ENCODE measurements at places on chromosomes 2 and 18.

DNA sequence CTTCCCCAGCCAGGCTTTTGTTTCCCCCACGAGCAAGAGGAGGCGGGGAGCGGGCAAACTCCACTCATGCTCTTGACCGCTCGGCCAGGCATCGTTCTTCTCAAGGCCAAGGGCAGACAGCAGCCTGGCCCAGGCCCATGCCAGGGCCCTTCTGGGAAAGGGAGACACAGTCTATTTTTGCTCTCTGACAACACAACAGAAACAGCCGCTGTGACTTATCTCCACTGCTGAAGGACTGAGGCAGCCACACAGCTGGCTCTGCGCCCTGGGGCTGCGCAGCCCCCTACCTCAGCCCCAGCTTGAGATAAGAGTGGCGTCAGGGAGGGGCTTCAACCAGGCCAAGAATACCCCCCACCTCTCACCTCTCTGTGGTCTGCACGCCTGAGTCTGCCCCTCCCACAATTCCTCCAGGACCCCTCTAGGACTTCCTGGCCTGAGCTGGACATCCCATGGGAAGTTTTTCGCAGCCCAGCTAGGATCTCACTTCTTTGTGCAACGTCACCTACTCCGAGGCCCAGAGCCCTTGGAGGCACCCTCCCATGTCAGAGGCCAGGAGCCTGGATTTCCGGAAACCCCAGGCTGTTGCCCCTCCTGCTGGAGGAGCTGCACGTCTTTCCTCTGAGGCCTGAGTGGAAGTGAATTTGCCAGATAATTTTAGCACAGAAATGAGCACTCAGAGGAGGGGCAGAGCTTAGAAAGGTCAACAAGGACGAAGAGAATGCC lies 118.9 kb upstream of the OTOS start:
- DNase-seq: no peak

DNA sequence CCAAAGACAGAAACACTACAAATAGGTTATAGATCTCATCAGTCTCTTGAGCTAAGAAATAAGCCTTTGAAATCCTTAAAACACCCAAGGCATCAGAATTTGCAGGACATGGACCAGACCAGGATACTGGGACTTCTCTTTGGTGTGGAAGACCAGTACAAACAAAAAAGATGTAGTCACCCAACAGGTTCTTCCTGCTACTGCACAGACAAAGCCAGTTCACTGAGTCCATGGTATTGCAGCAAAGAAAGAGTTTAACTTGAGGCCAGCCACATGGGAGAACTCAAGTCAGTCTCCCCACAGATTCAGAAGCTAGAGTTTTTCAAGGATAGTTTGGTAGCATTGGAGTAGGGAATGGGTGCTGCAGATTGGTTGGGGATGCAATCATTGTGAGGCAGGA lies 169.6 kb upstream of the NDUFV2 start:
- DNase-seq: no peak

DNA sequence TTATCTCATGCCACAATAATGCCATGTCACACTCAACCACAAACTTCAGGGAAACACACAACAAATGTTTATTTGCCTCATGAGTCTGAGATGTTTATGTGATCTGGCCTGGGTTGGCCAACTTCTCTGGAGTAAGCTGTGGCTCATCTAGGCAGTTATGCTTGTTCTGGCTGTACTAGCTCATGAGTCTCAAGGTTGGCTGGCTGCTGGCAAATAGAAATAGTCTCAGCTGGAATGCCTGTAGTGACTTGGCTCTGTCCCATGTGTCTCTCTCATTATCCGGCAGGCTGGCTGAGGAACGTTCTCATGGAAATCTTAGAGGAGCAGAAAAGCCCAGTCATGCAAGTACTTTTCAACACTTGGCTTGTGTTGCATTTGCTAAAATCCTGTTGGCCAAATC lies 234.9 kb upstream of the CDH2 start:
- DNase-seq: peak; percentile 4

- no peak for DNase-seq
These were observed 12.9 kb downstream of the TTL start for GRCh38 chr2:112494828-112495227.

GRCh38 chr18:36675542-36675941 lies 153.3 kb downstream of the TPGS2 start:
- DNase-seq: no peak

- no peak for DNase-seq
These were observed 117.8 kb downstream of the PID1 start for GRCh38 chr2:229153267-229153666.

GRCh38 chr2:180478883-180479282 lies 471.8 kb upstream of the CWC22 start:
- no peak for DNase-seq

- DNase-seq: no peak
These were observed 686.1 kb upstream of the RAB6C start for GRCh38 chr2:129293326-129293725.

DNA sequence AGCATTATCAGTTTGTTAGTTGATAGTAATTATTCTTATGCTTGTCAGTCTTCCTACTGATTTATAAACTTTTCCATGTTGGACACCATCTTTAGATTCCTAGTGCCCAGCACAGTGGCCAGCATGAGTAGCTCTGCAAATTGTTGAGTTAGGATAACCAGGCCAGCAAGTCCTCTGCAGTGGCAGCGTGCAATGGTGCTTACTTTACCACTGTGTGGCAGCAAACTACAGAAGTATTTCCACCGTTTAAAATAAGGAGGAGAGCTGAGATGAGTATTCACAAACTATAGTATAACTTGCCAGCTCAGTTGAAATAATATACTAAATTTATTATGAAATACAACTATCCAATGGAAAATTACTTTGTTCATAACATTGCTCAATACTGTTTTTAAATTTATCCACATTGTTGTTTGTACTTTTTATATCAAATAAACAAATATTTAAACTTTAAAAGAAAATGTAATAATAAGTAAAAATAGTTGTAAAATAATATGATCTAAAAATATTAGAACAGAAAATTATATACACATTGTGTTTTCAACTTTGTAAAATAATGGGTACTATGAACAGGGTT lies 9.3 kb upstream of the THADA start:
- DNase-seq: peak; percentile 3
